ENCODE measurements at places on chromosomes 1 and 21. TPM values are rescaled to one million over a fixed set of nuclear protein-coding genes. Genes with fewer than 3 reads are reported as not detected.

DNA sequence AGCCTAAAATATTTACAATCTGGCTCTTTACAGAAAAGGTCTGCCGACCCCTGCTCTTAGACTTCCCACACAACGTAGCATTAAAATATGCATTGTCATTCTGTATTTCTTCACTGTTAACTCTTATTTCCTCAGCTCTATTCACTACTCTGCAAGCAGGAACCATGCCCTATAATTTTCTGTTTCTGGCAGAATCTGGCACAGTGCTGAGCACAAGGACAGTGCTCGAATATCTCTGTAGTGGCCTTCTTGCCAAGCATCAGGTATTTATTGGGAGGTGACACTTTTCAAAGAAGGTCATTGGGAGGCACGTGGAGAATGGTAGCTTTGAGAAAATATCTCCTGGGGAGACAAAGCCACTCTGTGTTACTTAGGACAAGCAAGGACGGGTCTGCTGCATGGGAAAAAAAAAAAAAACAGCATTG is 77.9 kb downstream of the PSMG1 start:
- no peak overlapping the region for H3K4me3 ChIP-seq
- no peaks in the 10 kb centered on the region for H3K27me3 ChIP-seq
- no peaks in the 10 kb centered on the region for H3K4me1 ChIP-seq
- no peaks in the 10 kb centered on the region for H3K36me3 ChIP-seq

- no peak overlapping the region for H3K4me3 ChIP-seq
- no peaks in the 10 kb centered on the region for H3K36me3 ChIP-seq
- DNase-seq, result no peak
These were observed 298.7 kb downstream of the NTNG1 start for GRCh38 chr1:107439567-107439966.

CHAF1B gene
- total RNA-seq, result 0.86 TPM

EPHA10 gene
- total RNA-seq, result 0.07 TPM

TEDDM1 gene
- not detected for total RNA-seq

GRCh38 chr1:244077473-244078220 is 26.6 kb downstream of the ZBTB18 start:
- no peaks in the 10 kb centered on the region for H3K27me3 ChIP-seq
- no peak for DNase-seq
- H3K27ac ChIP-seq, result no peak overlapping the region
- no peaks in the 10 kb centered on the region for H3K36me3 ChIP-seq

SLC45A1 gene
- total RNA-seq, result 0.42 TPM

- H3K27me3 ChIP-seq, result no peaks in the 10 kb centered on the region
- H3K4me1 ChIP-seq, result peaks cover 2% of the 10 kb centered on the region
- H3K36me3 ChIP-seq, result no peaks in the 10 kb centered on the region
- no peak for DNase-seq
- no peak overlapping the region for H3K27ac ChIP-seq
These were observed 7.9 kb downstream of the ACAP3 start for GRCh38 chr1:1299686-1300351.

GRCh38 chr1:91791103-91791502 is 94.8 kb downstream of the TGFBR3 start:
- DNase-seq, result no peak
- H3K27me3 ChIP-seq, result no peaks in the 10 kb centered on the region
- no peak overlapping the region for H3K4me3 ChIP-seq
- H3K4me1 ChIP-seq, result no peaks in the 10 kb centered on the region

APOBEC4 gene
- not detected for total RNA-seq

DNA sequence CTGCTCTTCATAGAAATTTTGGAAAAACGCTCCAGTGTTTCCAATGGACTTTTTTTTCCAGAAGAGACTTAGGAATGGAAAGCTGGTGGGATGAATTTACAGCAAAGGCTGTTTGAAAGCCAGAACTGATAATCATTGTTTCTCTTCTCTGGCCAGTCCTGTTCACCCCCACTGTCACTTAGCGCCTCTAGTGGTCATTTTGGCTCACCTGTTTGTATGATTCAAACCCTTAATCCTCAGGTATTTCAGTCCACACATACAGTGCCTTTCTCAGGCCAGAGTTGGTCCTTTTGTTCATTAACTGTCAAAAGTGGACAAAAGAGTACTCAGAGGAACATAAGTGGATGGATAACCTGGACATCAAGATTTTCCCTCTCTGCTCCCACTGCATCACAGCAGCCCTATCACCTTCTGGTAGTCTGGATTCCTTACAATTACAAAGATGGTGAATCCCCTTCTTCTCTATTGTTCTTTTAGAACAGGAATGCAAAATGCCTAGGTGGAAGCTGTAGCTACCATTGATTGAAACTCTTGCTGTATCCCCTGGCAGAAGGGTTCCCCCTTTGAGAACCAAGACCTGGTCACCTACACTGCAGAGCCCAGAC is 177.6 kb upstream of the OLFM3 start:
- H3K27ac ChIP-seq, result no peak overlapping the region
- no peaks in the 10 kb centered on the region for H3K27me3 ChIP-seq
- no peaks in the 10 kb centered on the region for H3K4me1 ChIP-seq

ORC1 gene
- 0.55 TPM for total RNA-seq

Data from right lobe of liver (tissue), 6 donors.